Stimulated activated CD4-positive, alpha-beta T cell treated with anti-CD3 and anti-CD28 coated beads, Interleukin-1b, Interleukin-23, amount 100 ng/mL, for 24 hours (primary cell): ENCODE measurements at places on chromosomes 11 and 22.

DNA sequence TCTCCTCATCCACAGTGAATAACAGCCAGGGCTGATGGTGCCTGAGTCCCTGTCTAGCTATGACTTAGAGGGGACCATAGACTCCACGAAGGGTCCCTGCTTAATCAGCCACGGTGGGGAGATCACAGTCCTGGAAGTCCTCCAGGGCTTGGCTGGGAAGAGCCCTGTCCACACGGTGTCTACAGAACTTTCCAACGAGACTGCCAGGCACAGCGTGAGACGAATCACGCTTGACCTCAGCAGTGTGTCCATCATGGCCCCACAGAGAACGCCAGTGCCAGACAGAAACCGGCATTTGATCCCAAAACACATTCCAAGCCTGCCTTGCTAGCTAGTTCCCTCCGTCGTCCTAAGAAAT is 143.4 kb downstream of the CRYBB2 start:
- DNase-seq = no peak

DNA sequence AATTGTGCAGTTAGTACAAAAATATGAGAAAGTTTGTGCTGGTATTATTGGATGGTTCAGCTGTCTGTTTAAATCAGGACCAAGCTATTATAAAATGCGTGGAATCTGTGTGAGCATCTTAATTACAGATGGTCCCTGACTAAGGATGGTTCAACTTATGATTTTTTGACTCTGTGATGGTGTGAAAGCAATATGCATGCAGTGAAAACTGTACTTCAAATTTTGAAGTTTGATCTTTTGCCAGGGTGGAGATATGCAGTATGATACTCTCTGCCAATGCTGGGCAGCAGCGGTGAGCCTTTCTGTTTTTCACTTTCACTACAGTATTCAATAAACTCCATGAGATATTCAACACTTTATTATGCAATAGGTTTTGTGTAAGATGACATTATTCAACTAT is 189.3 kb downstream of the CHST1 start:
- no peak for DNase-seq

GRCh38 chr11:134045799-134046635 is 22.9 kb upstream of the JAM3 start:
- no peak for DNase-seq

DNA sequence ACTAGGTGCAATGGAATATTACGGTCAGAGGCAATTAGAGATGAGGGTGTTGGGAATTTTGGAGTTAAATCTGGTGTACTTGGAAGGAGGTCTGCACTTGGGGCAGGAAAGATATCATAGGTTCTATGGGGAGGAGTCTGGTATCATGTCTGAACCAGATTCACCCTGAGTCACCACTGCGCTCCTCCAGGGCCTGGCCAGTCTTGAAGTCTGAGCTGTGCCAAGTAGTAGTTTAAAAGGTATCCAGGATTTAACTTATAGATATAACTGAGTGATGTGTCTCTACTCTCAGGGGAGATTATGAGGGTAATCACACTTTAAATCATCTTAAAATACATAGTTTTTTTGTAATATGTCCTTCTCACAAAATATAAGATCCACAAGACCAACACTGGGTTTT is 6.6 kb downstream of the CNGA4 start:
- DNase-seq = no peak

DNA sequence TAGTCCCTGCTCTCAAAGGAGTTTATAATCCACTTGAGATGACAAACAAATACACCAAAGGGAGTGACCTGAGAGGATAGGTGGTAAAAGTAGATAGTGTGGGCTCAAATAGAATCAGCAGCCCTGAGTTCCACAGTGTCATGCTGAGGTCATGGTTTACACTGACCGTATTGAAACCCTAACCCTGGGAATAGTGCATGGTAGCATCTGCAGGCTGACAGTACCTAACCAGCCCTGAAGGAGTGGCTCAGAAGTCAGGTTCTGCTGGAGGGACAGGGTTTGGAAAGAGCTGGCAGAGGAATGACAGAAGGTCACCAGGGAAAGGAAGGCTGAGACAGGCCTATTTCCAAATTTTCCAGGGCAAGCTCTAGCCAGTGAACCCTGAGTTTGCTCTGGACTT is 9.2 kb upstream of the TMPRSS5 start:
- no peak for DNase-seq

DNA sequence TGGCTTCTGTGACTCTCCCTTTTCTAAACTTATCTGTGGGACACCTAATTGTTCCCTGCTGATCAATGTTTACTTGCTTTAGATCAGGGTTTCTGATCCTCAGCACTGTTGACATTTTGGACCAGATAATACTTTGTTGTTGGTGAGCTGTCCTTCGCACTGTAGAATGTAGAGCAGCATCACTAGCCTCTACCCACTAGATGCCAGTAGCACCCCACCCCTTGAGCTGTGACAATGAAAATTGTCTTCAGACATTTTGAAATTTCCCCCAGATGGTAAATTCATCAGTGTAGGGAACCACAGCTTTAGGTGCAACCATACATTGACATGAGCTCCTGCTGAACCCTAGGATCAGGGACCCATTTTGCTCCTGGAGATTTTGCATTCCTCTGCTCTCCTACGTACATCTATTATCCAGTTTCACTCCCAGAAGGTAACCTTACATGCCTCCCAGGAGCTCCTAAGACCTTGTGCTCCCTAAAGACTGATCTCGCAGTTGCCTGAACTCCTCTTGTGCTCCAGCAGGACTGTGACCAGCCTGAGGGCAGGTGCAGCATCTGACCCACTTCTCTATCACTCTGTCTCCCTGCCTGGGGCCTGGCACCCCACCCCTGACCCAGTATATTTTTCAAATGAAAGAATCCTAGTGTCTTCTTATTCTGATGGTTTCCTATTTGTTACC is 107.8 kb downstream of the FAR1 start:
- DNase-seq = no peak

GRCh38 chr11:88807349-88807748 is 258.4 kb downstream of the GRM5 start:
- DNase-seq = no peak

DNA sequence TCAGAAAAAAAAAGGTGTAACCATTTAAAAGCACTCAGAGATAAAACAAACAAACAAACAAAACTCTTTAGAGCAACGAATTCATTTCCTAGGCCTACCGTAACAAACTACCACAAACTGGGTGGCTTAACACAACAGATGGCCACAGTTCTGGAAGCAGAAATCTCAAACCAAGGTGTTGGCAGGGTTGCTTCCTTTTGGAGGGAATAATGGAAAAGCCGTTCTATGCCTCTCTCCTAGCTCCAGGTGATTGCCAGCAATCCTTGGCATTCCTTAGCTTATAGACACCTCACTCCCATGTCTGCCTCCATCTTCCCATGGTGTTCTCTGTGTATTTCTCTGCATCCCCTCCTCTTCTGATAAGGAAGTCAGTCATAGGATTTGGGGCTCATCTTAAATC is 200.4 kb downstream of the RAB38 start:
- no peak for DNase-seq

- no peak for DNase-seq
Measured at GRCh38 chr11:117492578-117493251, 165.1 kb downstream of the CEP164 start.

- no peak for DNase-seq
Measured at GRCh38 chr11:33804471-33804870, 30.2 kb upstream of the FBXO3 start.

GRCh38 chr11:10319702-10320558 is 15.1 kb downstream of the ADM start:
- no peak for DNase-seq

DNA sequence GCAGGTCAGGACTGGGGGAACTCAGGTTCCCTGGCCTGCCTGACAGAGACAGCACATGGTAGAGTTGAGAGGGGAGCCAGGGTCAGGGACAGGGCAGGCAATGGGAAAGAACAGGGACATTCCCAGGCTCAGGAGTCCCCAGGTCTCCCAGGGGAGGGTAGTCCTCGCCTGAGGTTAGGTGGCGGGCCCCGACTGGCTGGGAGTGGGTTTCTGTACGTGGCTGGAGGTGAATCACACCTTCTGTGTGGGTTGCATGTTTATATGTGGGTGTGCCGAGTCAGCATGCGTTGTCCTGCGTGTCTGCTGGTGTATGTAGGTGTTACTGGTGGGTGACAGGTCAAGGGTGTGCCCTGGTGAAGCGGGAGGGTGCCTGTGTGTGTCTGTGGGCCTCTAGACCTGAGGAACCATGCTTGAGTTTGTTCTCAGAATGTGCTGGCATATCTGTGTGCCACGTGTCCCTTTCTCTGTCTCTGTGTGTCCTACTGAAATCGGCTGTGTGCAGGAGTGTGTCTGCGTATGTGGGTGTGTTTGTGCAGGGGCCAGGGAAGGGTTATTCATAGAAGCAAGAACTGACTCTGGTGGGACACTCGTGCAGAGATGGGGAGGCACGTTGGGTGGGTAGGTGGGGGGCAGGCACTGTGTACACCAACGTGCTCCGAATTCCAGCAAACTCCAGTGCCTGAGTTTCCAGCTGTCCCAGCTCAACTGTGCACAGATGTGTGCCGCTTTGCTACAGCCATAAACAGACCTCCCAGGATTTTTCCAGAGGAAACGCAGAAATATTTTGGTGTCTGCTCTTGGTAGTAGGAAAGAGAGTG is 23.8 kb upstream of the OAF start:
- DNase-seq = no peak

GRCh38 chr11:7520981-7521487 is 7.2 kb downstream of the PPFIBP2 start:
- DNase-seq = no peak

GRCh38 chr11:106088896-106089295 is 11.4 kb downstream of the AASDHPPT start:
- no peak for DNase-seq

- no peak for DNase-seq
Measured at GRCh38 chr11:109123816-109124787, 297.9 kb upstream of the C11orf87 start.

DNA sequence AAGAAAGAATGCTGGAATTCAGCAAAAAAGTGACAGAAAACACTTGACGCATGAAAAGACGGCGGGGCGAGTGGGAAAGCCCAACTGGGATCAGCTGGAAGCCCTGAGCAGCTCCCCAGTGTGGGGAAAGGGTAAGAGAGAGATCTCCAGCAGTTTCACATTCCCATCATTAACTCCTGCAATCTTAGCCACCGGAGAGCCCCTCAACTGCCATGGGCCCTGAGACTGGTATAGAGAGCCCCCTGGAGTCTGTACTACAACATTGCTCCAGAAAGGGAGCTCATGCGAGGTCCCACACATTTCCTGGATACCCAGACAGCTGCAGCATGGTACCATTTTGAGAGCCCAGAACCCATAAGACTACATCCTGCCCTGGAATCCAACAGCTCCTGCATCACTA is 31.1 kb downstream of the MRGPRX4 start:
- DNase-seq = no peak

GRCh38 chr11:11148104-11148509 is 204.9 kb downstream of the CSNK2A3 start:
- DNase-seq = no peak

GRCh38 chr11:48307760-48308386 is 1.9 kb downstream of the OR4S1 start:
- DNase-seq = peak; percentile 55

DNA sequence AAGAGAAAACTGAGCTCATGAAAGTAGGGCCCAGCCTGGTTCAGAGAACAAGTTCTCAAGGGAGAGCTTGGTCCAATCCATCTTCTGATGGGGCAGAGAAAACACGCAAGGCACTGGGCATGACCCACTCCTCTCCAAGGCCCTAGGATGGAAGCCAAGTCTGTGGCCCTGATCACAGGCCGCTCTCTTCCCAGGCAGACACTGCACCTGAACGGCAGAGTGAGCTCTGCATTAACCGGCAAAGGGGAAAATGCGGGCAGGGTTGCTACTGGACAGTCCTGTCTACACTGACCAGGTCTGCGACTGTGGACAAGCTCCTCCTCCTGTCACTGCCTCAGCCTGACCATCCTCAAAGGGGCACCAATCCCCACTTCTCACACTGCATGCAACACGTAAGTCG is 49.3 kb downstream of the SGSM3 start:
- DNase-seq = no peak

GRCh38 chr11:40010011-40010410 is 1449.4 kb downstream of the LRRC4C start:
- no peak for DNase-seq

- no peak for DNase-seq
Measured at GRCh38 chr11:113242767-113243397, 71.5 kb upstream of the TTC12 start.
